Fibroblast of lung (primary cell): ENCODE measurements at places on chromosomes 12 and 14. TPM values are rescaled to one million over a fixed set of nuclear protein-coding genes. Genes with fewer than 3 reads are reported as not detected.

DNA sequence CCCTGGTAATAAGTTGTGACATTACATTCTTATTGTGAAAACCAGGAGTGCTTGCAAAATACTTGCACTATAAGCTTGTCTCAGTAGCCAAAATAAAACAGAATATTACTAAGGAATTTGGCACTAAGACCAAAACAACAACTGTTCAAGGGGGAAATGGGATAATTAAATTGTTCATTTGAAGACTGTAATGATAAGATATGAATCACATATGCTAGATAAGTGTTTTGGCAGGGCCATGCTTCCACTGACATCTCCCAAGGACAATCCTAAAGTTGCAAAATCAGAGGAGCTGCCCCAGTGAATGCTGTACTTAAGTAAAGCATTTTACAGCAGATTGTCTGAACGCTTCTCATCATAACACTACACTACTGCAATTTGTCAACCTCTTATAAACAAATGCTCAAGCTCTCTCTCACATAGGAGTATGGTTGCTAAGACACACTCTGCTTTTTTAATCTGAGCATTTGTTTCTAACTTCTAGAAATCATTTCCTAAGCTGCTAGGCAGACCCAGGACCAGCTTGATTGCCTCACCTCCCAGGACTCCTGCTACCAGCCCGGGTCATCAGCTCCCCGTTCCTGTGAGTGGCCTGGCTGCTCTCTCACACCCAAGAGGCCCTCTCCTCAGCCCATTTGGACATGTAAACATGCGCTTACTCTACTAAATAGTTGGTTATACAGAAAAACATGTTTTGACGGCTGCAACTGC lies 191.5 kb downstream of the PAX9 start:
- no peaks in the 10 kb centered on the region for H3K4me1 ChIP-seq
- DNase-seq: peak; percentile 28
- no peak overlapping the region for H3K27ac ChIP-seq
- H3K36me3 ChIP-seq: no peaks in the 10 kb centered on the region
- H3K4me3 ChIP-seq: no peak overlapping the region

GRCh38 chr12:108768591-108769500 lies 37.5 kb upstream of the CORO1C start:
- no peak overlapping the region for H3K27ac ChIP-seq
- H3K4me3 ChIP-seq: no peak overlapping the region
- no peaks in the 10 kb centered on the region for H3K27me3 ChIP-seq
- no peaks in the 10 kb centered on the region for H3K36me3 ChIP-seq

GRCh38 chr12:94187361-94187760 lies 39.0 kb downstream of the PLXNC1 start:
- H3K4me1 ChIP-seq: no peaks in the 10 kb centered on the region
- no peaks in the 10 kb centered on the region for H3K36me3 ChIP-seq
- DNase-seq: peak; percentile 13
- H3K4me3 ChIP-seq: peak overlapping the region; percentile 43
- H3K27me3 ChIP-seq: peaks cover 8% of the 10 kb centered on the region
- H3K27ac ChIP-seq: no peak overlapping the region

- H3K4me3 ChIP-seq: no peak overlapping the region
- no peak overlapping the region for H3K27ac ChIP-seq
- no peaks in the 10 kb centered on the region for H3K4me1 ChIP-seq
- no peaks in the 10 kb centered on the region for H3K27me3 ChIP-seq
- DNase-seq: no peak
- no peaks in the 10 kb centered on the region for H3K36me3 ChIP-seq
Measured at GRCh38 chr12:77601069-77601468, 229.6 kb upstream of the NAV3 start.

The PYM1 gene
- polyA plus RNA-seq: 27.8 and 29.3 TPM in 2 replicates
